NCI-H2227 treated with DMSO at 0.1 percent for 48 hours (cell line): ENCODE measurements at places on chromosomes 1 and 21.
A peak's percentile ranks its signal among the peaks of the same experiment; 100 is the strongest.

GRCh38 chr1:229027622-229028182 lies 243.2 kb upstream of the RAB4A start:
- no peak for DNase-seq

GRCh38 chr1:165543532-165544438 lies at the start of gene LRRC52:
Gene LRRC52, plus strand, starts transcription at chr1:165544000. Its CDS starts 297 bp downstream, at chr1:165544297.
- peak; percentile 60 for DNase-seq

DNA sequence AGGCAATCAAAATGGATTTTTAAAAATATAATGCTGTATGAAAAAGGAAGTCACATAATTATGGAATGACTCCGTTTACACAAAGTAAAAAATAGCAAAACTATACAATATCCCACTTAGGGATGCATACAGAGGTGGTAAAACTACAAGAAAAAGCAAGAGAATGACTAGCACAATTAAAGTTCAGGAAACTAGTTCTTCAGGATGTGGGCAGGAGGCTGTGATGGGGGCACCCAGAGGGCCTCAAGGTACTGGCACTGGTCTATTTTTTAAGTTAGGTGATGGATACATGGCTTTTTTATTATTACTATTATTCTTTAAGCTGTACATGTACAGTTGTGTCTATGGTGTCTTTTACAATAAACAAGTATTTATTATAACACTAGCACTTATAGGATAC lies 1.4 kb upstream of the ZC3H12A start:
- no peak for DNase-seq

- DNase-seq, result no peak
Observed at GRCh38 chr21:43269440-43269839, 100.6 kb downstream of the CRYAA start.

DNA sequence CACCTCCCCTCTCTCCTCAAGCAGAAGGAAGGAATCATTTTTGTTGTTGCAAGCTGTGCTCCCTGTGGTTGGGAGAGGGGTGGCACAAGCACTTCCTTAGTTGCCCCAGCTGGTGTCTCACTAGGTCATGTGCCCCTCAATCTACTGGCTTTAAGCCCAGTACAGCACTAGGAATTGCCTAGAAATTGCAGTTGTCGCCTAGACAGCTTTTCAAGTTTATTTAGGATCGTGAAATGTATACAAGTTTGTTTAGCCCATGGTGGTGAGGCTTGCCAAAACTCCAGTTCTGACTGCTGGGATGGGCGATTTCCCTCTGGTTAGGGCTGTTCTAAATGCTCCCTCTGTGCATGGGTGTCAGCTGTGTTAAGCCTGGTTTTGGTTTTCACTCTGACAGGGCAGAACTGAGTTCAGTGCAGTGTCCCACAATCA lies 126.8 kb upstream of the ZNF644 start:
- no peak for DNase-seq

- DNase-seq, result no peak
Observed at GRCh38 chr1:177228693-177229065, 57.9 kb downstream of the BRINP2 start.

DNA sequence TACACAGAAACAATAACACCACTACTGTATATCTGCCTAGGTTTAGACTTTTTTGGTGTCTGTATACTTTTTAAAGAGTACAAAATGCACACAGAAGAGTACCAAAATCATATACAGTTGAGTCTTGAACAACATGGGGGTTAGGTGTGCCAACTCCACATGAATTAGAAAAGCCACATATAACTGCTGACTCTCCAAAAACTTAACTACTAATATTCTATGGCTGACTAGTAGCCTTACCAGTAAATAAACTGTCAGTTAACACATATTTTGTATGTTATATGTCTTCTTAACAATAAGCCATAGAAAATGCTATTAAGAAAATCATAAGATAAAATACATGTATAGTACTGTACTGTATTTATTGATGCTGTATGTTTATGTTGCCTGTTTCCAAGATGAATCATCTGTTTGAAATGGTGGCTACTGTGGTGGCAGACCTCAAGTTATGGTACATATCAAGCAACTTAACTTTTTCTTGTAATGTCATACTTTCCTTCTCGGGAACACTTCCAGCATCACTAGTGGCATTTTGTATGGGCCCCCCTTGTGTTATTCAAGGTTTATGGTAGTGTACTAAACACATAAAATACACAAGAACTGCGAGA lies 71.2 kb downstream of the LHX4 start:
- no peak for DNase-seq

DNA sequence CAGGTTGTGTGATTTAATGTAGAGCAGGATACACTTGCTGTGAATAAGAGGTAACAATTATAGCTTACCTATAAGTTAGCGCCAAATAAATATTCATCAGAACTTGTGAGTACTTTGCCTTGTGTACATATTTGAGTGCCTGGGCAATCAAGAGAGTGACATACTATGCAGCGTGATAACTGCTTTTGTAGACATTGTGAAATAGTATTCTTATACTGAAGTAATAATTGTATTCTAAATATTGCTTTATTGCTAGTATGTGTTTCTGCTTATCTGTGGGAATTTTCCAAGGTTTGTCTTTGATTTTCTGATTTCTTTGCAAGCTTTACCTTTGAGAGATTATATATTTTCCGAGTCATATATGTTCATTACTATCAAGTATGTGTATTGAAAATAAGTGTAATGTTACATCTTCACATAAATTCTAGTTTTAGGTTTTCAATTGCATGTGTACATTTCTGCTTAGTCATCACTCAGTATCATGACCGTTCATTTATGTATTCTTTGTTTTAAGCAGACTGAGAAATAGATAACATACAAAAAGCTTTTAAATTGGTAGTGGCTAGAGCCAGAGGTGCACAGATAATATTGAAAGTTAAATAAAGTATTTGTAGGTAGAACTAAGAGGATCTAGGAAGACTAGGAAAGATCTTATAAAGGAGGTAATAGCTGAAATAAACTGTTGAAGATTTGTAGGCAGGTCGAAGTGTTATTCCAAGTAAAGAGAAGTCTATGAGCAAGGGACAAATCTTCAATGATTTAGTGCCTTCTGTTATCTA lies 19.5 kb downstream of the USP25 start:
- DNase-seq, result no peak

GRCh38 chr1:53107570-53108322 lies 34.7 kb downstream of the SLC1A7 start:
- DNase-seq, result no peak

DNA sequence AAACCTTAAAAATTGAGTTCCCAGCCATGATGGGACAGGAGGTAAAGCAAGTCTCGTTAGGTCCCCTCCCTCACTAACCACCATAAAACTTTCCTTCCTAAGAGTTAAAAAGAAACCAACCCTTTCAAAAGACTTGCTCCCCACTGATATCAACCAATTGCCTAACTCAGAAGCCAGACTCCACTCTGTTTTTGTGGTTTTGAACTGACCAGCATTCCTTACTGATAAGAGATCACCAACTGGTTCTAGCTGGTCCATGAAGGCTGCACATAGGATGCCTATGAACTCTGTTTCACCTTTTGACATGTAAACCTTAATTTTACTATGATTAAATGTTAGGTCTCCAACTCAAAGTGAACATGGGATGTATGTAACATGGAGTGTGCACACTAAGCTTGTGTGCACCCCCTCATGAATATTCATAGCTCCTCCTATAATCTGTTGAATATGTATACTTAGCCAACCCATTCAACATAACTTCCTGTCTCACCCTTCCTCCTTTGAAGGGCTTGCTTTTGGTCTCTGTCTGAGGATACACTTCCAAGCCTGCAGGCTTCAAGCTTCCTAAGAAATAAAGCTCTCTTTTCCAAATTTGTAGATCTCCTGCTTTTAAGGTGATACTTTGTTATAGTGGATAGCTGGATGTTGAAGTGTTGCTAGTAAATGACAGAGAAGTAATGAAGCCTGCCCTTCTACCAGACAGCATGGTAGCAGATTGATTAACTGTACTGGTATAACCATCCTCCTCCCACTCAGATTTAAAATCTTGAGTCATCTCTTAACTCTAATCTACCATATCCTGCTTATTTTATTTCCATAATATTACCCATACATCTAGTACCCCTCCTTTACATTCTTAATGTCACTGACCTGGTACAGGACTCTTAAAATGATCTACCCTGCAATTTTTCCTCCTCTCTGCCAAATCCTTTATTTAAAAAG lies 95.6 kb downstream of the ZNF644 start:
- DNase-seq, result no peak

DNA sequence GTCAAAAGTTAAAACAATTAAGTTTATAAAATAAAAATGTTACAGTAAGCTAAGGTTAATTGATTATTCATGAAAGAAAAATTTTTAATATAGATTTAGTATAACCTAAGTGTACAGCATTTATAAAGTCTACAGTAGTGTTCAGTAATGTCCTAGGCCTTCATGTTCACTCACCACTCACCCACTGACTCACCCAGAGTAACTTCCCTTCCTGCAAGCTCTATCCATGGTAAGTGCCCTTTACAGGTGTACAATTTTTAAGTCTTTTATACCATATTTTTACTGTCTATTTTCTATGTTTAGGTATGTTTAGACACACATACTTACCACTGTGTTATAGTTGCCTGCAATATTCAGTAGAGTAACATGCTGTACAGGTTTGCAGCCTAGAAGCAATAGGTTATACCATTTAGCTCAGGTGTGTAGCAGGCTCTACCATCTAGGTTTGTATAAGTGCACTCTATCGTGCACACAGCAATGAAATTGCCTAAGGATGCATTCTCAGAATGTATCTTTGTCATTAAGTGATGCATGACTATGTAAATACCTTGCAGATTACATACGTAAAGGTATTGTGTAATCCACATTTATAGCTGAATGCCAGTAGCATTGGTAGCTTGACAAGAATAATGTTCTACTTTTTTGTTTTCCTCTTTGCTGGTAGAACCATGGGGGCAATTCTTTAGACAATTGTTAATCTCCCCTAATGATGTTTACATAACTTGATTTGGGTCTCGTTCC lies 35.7 kb upstream of the GPR88 start:
- DNase-seq, result no peak

- DNase-seq, result no peak
Observed at GRCh38 chr1:1137256-1138045, 21.6 kb upstream of the C1orf159 start.

DNA sequence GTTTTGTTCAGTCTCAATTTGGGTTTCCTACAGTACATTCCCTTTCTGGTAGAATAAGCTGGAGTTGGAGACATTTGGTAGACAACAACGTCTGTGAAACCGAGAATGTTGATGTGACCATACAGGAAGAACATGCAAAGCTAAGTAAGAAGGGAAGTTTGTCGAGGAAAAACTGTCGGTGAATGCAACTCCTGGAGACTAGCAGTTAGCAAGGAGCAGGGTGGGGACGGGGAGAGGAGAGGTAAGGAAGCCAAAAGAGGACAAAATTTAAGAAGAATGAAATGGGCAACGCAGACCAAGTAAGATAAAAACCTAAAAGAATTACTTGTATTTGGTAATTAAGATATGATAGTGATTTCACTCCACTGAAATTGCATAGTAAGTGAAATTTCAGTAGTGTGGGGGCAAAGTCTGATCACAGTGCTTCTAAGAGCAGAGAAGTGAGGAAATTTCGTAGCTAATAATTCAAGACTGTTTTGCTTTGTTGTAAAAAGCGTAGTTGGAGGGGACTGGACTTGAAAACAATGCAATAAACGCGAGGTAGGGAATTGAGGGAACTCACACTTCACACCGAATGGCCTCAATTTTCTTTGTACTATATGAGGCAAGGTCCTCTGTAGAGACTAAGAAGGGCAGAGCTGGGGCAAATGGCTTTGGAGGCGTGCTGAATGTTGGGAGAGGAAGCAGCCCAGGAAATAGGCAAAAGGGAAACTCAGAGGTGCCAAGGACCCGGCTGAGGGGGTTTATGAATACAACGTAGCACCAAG lies 787 bp upstream of the GIPC2 start:
- no peak for DNase-seq
